ENCODE measurements at places on chromosomes 5 and 9.

- DNase-seq, result no peak
Observed at GRCh38 chr5:2135354-2135753, 252.6 kb upstream of the IRX4 start.

- no peak for DNase-seq
Observed at GRCh38 chr9:88658311-88658822, 123.4 kb downstream of the NXNL2 start.

DNA sequence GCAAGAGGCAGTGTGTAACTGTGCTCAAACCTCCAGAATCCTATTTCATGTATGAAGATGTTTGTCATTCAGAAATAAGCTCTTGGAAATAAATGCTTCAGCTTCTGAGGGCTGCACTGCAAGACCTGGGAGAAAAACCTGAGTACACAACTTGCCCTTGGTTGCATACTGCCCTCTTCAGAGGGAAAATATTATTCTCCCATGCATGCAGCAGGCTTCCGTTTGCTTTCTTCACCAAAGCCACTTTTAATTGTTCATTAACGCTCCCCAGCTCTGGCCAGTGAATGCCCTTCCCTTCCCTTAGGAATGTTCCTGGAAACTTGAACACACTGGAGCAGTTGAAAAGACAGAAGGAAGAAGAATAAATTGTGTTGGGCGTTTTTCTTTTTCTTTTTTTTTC lies 2.5 kb upstream of the WHRN start:
- DNase-seq, result peak; percentile 38

GRCh38 chr5:155926031-155926430 lies 400.9 kb upstream of the SGCD start:
- DNase-seq, result no peak

DNA sequence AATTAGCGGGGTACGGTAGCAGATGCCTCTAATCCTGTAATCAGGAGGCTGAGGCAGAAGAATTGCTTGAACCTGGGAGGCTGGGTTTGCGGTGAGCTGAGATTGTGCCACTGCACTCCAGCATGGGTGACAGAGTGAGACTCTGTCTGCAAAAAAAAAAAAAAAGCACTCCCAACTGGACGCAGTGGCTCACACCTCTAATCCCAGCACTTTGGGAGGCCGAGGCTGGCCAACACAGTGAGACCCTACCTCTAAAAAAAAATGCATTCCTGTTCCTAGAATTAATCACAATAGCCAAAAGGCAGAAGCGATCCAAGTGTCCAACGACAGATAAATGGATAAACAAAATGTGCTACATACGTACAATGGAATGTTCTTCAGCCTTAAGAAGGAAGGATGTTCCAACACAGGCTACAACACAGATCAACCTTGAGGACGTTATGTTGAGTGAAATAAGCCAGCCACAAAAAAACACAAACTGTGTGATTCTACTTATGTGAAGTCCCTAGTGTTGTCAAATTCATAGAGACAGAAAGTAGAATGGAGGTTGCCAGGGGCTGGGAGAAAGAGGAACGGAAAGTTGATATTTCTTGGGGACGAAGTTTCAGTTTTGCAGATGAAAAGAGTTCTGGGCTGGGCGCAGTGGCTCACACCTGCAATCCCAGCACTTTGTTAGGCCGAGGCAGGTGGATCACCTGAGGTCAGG lies 13.8 kb downstream of the FAM78A start:
- no peak for DNase-seq

DNA sequence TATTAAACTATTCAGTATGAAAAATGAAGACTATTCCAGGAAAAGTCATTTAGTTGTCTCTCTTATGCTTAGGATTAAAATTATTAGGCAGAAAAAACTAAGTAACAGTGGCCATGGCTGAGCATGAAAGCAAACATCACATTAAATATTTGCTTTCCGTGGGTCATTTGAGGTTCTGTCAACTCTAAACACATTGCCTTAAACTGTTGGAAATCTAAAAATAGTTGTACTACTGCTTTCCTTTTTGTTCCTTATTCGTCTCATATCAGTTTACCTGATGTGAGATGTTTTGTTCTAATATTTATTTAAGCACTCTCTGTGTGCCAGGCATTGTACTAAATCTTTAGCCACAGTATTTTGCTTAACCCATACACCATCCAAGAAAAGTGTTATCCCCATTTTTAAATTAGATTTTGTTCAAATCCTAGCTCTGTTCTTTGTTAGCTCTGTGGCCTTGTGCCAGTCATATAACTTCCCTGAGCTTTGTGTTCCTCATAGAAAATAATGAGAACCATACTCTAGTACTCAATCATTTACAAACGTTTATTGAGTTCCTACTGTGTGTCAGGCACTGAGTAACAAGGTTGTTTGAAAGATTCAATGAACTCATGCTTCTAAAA lies 18.7 kb upstream of the ZNF608 start:
- DNase-seq, result no peak

- no peak for DNase-seq
Observed at GRCh38 chr5:41365369-41365768, 145.0 kb downstream of the PLCXD3 start.

DNA sequence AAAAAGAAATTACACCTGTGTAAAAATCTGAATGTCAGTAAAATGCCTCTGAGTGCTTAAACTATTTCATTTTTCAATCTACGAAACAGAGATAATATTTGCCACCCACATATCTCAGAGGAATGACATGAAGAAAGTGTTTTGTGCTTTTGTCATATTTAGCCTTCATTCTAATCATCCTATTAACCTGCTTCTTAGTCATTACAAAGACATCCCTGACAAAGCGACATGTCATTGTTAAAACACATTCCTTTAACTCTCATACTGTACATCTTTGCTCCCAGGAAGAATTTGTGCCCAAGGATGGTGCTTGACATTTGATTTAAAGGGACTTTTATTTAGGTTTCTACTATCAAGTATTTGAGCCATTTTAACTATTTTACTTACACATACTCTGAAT lies 275.9 kb downstream of the DMRTA1 start:
- DNase-seq, result no peak

DNA sequence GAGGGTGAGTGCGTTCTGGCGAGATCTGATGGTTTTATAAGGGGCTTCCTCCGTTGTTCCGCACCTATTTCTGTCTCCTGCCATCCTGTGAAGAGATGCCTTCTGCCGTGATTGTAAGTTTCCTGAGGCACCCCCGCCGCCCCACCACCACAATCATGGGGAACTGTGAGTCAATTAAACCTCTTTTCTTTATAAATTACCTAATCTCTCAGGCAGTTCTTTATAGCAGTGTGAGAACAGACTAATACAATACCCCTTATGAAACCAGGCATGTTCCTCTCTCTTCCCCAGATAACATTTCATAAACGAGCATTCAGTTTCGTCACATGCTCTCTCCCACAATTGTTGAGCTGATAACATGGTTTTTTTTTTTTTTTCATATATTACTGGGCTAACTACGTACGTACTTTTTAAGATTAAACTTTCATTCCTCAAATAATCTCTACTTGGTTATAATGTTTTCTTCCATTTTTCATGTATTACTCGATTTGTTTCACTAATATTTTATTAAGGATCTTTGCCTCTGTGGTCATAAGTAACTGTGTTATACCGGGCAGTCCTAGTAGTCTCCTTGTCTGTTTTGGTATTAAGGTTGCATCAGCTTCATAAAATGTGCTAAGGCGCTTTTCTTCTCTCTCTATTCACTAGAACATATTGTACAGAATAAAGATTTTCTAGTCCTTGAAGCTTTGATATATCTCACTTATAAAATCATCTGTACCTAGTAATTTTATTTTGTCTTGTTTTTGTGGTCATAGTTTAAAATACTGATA lies 64.9 kb upstream of the MVB12B start:
- DNase-seq, result peak; percentile 80

GRCh38 chr9:104911032-104911607 lies 16.8 kb downstream of the ABCA1 start:
- DNase-seq, result no peak

Data from OCI-M1 (cell line).